GM12891 (cell line): ENCODE measurements at places on chromosomes 12 and 14.

- DNase-seq: peak; percentile 28
Observed at GRCh38 chr14:90398315-90398839, 1.5 kb downstream of the CALM1 start.

DNA sequence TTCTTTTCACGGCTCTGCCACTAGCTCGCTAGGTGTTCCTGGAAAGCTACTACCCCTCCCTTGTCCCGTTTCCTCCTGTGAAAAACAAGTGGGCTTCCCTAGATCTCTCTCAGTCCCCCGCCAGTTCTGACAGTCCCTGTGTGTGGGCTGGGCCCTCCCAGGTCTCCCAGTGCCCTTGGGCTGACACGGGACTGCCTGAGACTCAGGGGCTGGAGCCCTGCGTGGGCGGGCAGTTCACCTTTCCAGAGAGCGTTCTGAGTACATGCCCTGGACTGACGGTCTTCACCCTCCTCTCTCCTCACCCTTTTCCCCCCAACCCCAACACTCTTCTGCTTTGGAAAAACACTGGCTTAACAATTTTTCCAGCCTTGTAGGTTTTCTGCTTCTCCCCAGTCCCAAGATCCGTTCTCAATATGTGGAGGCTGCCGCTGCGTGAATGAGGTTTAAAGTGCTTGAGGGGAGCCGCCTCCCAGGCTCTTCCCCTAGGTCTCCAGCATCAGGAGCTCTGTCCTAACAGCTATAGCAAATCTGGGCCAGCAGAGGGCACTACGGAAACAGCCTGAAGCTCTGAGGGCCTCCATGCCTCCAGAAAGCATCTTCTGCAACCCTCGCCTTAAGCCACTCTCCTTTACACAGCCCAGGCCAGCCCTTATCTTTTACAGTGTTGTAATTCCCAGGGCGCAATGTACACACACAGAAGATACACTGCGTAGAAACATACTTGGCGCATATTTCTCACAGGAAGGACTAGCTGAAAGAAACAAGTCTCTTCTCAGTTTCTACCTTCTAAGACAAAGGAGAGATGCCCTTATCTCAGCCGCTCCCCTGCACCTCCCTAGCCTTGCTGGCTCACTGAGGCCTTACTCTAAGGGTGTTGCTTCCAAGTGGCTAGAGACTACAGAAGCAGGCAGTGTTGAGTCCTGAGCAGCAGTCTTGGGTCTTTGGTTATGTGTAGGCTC lies 10.4 kb upstream of the DCD start:
- DNase-seq: peak; percentile 47

GRCh38 chr12:28799348-28799747 lies 349.7 kb upstream of the FAR2 start:
- no peak for DNase-seq

GRCh38 chr12:26471560-26471959 lies 276.2 kb downstream of the SSPN start:
- DNase-seq: peak; percentile 16

DNA sequence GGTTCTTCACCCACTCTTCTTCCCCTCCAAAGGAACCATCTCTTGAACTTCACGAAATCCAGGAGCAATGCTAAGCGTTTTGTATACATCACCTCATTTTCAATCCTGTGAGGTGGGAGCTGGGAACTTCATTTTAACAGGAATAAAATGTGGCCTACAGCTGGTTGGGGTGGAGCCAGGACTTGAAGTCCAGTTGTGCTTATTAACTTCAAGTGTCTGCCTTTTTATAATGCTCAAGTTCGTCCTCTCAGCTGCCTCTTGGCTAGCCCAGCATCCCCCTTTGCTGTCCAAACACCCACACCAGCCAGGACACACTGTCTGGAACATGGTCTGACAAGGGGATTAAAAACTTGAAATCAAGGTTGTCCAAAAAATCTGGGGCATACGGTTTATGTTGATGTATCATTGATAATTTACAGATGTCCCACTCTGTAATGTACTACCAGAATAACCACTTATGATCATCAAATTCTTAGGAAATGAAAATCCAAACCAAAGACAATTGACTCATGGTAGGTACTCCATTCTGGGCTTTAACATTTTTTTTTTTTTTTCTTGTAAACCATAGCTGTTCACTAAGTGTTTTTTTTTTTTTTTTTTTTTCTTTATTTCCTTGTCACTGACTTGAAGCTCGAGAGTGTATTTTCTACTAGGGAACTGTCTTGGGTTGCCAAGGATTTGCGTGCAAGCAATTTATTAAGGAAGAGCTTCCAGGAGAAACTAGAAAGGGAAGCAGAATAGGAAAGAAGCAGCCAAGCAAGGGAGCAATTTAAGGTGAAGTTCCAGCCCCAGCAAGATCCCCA lies 252.3 kb downstream of the EFCAB11 start:
- DNase-seq: no peak

DNA sequence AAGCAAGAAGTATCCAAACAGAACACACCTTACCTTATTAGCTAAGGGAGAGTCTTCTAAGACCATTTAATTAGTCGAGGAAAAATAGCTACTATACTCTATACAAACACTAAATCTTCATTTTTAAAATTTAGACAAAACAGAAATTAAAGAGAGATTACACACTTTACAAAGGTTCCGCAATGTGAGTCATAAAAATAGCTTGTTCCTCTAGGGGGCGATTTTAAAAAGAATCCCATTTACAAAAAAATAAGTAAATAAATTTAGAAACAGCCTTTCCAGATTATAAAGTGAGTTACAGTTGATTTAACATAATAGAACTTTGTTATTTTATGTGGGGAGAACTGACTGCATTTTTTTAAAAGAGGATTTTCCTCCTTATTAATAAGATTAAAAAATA lies 201.6 kb downstream of the PAX9 start:
- DNase-seq: no peak

DNA sequence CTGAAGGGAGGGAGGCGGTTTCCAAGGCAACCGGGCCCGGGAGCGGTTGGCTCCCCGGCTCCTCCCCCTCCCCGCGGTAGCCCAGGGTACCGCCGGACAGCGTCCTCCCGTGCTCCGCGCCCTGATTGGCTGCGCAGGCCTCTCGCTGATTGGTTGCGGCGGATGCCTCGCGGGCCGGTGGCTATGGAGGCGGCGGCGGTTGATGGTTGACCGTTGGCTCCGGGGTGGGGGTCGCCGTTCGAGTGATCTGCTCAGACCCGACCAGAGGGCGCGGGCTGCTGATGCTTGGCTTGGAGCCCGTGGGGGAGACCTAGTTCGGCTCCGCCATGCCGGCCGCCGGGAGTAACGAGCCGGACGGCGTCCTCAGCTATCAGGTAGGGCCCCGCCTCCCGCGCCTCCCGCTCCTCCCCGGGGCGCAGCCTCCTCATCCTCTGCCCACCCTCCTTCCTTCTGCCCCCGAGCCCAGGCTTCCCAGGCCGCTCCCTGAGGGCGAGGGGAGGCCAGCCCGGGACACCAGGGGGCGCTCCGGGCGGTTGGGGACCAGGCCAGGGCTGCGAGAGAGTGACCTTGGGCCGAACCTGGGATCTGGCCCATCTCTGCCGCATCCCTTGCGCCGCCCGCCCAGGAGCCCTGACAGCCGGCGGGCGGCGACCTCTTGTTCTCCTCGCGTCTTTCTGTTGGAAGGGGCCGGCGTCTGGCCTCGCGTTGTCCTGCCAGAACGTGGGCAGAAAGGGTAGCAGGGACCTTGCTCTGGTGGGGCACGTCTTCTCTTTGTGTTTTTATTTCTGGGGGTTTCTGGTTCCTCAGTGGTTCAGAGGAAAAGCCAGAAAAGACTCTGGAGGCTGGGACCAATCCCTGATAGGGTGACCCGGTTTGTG lies at the start of gene SLC4A8:
TSS of gene SLC4A8 (plus strand) at position 170 of the 878 bp plus-strand sequence. CDS start at position 327, 157 bp downstream.
- DNase-seq: peak; percentile 92

DNA sequence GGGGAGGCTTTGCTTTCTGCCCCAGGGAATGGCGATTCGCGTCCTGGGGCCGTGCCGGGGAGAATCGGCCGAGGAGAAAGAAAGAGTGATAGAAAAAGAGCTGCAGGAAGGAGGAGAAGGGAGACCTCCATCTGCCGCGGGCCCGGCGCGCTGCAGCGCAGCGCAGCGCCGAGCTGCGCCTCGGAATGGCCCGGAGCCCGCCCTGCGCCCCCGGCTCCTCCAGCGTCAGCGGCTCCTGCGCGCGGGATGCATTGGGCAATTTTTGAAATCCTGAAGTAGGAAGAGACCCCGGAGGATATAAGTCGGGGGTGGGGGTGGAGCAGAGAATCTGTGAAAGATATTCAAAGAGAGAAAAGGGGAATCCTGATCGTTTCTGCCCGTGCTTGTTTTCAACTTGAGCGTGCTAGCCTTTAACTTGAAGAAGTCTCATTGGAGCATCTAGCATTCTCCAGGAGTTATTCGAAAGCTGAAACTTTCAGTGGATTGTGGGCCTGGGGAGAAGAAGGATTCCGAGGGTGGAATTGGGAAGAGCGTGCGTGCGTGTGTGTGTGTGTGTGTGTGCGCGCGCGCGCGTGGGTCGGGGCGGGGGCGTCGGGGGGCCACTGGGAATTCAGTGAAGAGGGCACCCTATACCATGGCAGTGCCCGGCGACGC lies 441 bp downstream of the PDE3A start:
- no peak for DNase-seq

- peak; percentile 29 for DNase-seq
Observed at GRCh38 chr12:8890313-8891085, 23.8 kb upstream of the PHC1 start.
